RWPE2 (cell line): ENCODE measurements at places on chromosomes 2 and 18.

DNA sequence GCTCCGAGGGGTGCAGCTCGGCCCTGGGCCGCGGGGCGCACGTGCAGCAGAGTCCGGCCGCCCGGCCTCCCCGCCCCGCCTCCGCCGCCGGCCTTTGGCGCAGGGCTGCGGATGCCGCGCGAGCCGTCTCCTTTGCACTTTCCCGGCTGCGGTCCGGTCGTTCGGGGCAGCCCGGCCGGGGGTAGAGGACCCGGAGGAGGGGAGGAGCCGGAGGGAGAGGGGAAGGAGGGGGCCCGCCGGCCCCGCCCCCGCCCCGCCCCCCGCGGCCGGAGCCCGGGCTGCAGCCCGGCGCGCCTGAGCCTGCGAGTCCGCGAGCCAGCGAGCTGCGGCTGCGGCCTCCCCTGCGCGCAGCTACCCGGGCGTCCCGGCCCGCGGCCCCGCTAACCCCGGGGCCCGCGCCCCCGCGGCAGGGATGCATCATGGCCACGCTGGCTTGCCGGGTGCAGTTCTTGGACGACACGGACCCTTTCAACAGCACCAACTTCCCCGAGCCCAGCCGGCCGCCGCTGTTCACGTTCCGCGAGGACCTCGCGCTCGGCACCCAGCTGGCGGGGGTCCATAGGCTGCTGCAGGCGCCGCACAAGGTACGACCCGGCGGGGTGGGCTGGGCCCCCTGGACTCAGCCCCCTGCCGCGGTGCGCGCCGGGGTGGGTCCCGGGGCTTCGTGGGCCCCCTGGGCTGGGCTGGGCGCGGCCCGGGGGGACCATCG is at the start of gene FHOD3:
Gene FHOD3 (plus strand): TSS at position 297 of the 709 bp plus-strand sequence. CDS start 123 bp downstream, at position 420.
- DNase-seq, result no peak

DNA sequence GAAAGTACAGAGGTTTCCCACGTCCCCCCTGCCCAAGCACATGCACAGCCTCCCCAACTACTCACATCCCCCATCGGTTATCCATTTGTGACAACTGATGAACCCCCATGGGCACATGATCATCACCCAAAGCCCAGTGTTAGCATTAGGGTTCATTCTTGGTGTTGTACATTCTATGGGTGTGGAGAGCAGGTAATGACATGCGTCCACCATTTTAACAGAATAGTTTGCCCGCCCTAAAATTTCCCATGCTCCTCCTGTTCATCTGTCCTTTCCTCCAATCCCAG is 74.3 kb downstream of the LONRF2 start:
- DNase-seq, result no peak

DNA sequence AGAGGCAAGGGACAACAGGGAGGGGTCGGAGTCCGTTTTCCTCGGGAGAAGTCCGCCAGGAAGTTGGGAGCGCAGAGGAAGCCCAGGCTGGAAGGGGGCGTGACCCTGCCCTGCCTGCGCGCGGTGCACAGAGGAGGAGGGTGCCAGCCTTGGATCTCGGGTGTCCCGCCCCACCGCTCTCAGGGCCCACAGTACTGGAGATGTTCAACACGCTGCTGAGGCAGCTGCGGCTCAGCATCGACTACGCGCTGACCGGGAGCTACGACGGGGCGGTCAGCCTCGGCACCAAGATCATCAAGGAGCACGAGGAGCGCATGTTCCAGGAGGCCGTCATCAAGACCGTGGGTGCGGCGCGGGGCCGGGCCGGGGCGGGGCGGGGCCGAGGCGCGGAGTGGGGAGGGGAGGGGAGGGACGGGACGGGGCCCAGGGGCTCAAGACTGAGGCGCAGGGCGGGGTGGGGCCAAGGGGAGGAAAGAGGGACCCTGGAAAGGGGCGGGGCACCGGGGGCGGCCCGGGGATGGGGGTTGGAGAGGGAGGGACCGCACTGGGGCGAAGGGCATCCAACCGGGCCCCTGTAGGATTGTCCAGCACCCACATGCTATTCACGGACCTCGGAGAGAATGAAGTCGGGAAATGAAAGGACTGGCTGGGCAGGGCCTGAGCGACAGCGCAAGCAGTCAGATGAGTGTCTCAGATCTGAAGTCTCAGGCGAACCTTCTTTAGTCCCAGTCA is 36.6 kb downstream of the POMC start:
- DNase-seq, result no peak

GRCh38 chr2:222269132-222269531 is 29.7 kb downstream of the PAX3 start:
- DNase-seq, result no peak

DNA sequence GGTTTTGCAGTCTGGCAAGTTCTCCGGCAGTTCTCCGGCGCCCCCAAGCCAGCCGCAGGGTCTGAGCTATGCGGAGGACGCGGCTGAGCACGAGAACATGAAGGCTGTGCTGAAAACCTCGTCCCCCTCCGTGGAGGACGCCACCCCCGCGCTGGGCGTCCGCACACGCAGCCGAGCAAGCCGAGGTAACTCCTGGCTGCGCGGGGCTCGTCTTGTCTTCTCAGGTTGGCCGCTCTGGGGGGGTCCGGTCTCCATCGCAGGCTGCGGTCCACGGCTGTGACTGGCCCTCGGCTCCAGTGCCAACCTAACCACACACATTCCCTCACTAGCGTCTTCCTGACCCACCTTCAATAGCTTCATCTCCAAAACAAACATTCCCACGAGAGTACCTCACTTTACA is 68.2 kb downstream of the TPGS2 start:
- DNase-seq, result no peak

DNA sequence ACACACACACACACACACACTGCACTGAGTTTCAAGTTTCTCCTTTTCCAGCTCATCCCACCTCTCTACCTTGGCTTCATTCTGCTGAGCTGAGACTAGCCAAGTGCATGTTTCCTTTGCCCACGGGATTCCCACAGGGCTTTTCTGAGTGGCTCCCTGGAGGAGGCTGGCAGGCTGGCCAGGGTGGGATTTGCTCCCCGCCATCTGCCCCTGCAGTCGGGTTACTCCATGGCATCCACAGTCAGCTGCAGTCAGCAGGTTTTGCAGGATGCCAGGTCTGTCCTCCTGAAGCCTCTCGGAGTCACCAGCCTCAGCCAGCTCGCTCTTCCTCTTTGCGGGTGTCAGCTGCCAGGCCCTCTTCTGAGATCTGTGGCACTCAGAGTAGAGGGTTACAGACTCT is 783.7 kb upstream of the SOX11 start:
- no peak for DNase-seq

DNA sequence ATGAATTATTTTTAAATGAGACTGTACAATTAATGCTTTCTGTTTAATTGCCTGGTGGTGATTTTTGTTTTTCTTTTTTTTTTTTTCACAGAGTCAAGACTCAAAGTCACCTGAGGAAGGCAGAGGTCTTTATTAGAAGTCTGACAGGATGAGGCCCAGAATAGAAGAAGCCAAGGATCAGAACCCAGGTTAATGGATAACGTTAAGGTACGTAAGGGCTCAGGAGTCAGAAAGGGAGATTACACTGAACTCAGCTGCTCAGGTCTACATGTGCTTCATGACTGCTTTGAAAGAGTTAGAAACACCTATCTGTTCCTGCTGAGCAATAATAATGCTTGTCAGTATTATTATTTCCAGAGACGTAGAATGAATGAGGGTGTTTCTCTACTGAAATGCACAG is 196.5 kb downstream of the LRATD1 start:
- DNase-seq, result no peak

DNA sequence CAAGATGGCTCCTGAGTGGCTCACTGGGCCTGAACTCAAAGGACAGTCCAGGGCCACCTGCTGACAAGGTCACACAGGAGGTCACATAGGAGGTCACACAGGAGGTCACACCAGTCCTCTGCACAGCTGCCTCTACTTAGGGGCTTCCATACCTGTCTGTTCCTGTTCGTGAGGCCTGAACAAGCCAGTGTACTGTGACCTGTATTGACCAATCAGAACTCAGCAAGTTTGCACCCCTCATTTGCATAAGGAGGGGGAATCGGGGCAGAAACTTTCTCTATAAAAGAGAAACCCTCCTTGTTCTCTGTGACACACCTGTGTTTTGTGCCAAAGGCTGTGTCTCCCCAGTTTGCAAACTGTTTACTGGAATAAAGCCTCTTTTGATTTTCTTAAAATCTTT is 478.9 kb downstream of the EIPR1 start:
- DNase-seq, result no peak

DNA sequence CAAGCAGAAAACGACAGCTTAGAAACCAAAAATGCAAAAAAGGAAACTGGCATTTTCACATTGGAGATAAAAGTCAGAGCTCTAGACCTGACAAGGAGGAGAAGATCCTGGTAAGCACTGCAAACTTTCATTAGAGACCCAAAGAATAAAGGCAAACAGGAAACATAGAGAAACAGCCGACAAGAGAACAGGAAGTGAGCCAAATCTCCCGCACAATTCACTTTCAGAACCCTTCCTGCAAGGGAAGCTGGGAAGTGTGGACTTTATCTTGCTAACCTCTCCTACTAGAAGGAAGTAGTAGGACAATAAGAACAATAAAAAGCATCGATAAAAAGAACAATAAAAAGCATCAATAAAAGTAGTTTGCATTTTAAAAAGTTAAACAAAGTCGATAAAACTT is 417.8 kb upstream of the SPHKAP start:
- no peak for DNase-seq

- no peak for DNase-seq
Observed at GRCh38 chr2:217114117-217114516, 254.3 kb upstream of the TNP1 start.

GRCh38 chr18:69371729-69372128 is 29.0 kb upstream of the DOK6 start:
- no peak for DNase-seq

DNA sequence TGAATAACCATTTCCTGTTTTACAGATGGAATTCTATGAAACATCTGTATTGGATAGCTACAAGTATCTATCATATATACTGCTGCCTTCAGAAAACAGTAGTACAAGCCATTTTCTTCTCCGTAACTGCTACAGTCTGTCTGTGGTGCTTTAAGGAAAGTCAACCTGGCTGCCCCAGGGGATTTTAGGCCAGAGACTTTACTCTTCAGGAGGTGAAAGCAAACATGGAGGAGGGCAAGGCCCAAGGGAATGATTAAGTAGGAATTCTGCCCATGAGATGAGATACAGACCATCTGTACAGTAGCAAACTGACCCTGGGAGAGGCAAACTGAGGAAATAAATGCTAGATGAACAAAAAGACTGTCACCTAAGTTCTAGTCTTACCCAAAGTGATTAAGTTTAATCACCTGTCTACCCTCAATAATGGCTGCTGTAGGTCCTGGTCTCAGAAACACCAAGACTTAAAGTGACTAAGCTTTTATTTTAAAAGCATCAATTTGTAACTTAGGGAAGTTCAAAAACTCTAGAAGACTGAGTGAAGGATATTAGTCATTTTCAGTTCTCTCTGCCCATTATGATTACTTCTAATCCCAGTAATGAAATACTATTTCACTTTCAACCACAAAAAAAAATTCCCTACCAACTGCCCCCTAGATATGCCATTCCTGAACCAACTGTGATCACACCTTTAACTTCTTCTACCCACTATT is 14.8 kb downstream of the MBD2 start:
- DNase-seq, result no peak

GRCh38 chr2:61952288-61952687 is 46.8 kb downstream of the COMMD1 start:
- DNase-seq, result no peak

- DNase-seq, result no peak
Observed at GRCh38 chr2:33395655-33396249, 80.7 kb upstream of the RASGRP3 start.
